ENCODE measurements at places on chromosomes 2 and 18.

- no peak for DNase-seq
Observed at GRCh38 chr18:48954886-48955819, 4.4 kb upstream of the SMAD7 start.

DNA sequence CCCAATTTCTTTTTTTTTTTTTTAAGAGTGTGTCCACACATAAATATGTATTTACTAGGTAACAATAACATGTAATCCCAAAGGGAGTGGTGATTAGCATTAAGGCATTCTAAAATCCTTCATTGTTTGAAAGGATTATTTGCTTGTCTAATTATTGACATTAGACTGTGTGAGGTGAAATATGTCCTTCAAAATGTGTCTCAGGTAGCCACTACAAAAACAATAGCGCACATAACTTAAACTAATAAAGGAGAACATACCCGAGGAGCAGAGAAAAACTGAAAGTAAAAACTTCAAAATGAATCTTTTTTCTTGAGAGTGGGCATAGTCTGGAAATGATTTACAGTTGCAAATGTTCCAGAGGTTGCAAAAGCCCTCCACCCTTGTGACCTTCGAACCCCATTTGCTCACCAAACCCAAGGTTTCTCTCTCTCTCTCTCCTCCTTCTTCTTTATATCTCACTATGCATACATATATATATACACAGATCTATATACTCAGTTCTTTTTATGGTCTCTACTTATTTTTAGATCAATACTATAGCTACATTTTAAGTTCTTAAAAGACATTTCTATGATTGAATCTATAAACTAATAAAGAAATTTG lies 24.4 kb upstream of the FRZB start:
- no peak for DNase-seq

- DNase-seq, result no peak
Observed at GRCh38 chr2:28663359-28663758, 88.3 kb upstream of the PPP1CB start.

GRCh38 chr18:58989184-58989759 lies 124.6 kb downstream of the ZNF532 start:
- DNase-seq, result no peak

DNA sequence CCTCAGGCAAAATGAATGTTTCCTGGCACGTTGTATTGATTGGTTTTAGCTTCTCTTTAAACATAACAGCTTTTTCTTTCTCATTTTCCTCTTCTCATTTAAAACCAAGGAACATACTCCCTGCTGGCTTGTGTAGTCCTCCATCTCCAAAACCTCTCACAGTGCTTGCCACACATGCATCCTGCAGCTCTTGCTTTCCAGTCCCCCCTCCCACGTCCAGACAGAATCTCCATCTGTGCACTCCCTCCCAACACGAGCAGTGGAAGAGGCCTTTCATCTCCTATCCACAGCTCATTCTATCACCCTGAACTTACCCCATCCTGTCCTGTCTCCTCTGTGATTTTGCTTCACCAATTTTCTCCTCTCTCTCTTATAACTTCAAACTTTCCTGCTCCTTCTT lies 99.6 kb upstream of the THSD7B start:
- DNase-seq, result no peak

DNA sequence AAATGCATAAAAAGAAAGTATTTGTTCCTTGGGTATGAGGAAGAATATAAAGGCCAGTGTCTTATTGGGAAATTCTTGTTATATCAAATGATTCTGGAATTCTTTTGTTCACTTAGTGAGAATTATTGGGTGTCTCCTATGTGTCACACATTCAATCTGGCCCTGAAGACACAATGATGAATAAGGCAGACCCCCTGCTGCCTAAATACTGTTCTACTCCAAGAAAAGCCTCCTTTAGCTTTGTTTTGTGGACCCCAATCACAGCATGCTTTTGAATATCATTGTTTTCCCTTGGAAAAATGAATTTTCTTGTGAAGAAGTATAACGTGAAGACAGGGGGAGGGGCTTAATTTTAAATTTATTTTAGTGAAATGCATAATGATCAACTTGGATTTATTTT lies 682.4 kb downstream of the LRRTM4 start:
- DNase-seq, result no peak

DNA sequence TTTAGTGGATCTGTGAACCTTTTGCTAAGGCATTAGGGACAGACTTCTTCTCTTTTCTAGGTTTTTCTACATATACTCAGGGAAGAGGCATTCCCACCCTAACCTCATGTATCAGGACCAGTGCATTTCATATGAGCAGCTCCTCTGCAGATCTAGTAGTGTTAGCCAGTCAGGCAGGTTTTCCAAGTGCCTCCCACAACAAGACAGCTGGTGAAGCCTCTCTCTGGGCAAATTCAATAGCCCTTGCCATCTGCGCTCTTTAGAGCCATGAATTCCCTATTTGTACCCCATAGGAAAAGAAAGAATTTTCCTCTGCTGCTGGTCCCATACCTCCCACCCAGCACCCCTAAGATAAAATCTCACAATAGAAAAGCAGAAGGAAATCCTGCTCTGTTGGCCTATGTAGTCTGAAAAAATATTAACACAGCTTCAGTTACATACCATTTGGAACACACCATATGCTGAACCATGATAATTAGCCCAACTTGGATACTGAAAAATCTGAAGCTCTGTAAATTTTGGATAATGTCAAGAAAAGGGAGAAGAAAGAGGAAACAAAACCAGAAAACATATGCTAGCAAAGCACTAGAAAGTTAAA lies 1354.6 kb upstream of the NRXN1 start:
- DNase-seq, result no peak

DNA sequence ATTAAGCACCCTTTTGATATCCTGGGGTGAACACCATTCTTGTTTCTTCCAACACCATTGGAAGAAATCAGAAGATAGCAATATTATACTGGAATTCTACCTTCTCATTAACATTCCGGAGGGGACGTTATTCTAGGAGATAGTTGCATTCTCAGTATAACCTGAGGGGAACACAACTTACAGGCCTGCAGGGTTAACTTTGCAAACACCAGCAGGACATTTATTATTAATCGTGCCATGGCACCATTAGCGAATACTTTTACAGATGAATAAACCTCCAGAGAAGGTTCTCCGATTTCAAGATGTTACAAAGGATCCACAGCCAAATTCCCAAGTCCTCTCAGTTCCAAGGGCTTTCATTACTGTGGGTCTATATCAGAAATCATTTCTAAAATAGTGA lies 109.0 kb downstream of the DHRS9 start:
- no peak for DNase-seq

DNA sequence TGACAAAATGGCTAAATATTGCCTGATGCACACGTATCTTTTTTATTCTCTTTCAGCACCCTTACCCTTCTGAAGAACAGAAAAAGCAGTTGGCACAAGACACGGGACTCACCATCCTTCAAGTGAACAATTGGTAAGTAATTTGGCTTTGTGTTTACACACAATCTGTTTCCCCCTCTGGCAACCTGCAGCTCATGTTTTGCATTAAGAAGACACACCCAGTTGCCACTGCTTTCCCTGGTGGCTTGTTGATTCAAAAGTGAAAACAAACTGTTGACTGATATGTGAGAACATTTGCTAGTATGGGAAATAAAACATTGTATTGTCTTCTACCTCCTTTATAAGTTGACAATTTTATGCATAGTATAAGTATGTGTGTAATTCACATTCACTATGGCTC lies 113.0 kb downstream of the MEIS1 start:
- DNase-seq, result no peak

- DNase-seq, result no peak
Observed at GRCh38 chr2:55103046-55103445, 52.8 kb upstream of the RTN4 start.

DNA sequence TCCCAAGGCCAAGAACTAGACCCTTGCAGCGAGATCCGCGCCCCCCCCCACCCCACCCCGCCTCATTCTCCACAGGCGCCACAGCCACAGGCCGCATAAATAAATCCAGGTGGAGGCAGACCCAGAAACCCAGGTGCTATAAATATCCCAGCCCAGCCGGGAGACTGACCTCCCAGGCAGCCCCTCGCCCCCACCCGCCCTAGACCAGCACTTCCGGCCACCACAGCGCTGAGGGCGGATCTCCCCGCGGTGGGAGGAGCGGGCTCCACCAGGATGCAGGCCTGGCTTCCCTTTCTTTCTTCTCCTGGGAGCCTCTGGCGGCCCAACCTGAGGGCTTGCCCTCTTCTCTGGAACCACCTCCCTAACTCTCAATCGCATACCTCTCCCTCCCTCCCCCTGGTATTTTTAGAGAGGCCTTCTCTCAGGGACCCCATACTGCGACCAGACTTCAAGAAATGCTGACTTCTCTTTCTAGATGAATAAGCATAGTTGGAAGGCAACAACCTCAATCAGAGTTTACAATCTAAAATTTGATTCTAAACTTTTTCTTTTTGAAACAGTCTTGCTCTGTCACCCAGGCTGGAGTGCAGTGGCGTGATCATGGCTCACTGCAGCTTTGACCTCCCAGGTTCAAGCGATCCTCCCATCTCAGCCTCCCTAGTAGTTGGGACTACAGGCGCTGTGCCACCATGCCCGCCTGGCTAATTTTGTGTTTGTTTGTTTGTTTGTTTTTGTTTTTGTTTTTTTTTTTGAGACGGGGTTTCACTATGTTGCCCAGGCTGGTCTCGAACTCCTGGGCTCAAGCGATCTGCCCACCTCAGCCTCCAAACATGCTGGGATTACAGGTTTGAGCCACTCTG lies 55.0 kb downstream of the PKDCC start:
- peak; percentile 67 for DNase-seq

DNA sequence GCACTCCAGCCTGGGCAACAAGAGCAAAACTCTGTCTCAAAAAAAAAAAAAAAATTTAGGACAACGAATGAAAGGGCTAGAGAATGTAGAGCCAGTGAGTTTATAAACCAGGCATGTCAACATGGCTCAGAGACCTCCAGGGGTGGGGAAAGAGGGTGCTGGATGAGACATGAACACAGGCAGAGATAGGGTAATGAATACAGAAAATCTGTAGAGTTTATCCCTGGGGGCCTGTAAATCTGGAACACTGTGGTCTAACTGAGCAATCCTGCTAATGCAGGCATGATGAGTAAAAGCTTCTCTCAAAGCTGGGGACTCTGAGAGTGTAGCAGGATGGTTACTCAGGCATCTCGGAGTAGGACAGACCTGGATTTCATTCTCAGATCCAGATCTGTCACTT lies 59.2 kb upstream of the IGFBP2 start:
- no peak for DNase-seq

DNA sequence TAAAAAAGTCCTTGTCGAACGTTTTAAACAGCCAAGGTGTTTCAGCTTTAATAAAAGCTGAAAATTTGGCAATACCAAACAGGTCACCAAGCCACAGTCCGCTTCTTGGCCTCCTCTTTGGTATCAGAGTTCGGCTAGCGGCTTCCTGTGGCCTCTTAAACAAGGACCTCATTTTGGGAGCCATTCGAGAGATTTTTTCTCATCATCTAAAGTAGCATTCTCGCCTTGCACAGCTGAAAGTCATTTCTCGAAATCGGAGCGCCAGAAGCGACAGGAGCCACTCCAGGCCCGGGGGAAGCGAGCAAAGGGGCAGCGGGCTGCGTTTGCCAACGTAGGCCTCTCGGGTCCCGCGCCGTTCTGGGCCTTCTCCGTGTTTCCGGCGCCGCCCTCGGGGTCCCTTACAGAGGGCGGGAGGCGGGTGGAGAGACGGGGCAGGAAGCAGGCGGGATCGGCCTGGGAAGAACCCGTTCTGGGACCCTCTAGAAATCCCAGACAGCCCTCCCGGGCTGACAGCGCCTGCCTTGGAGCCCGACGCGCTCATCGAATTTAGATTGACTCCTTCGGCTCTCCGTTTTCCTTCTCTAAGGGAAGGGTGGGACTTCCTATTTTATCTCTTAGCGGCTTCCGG lies 522 bp upstream of the ZNF407 start:
- DNase-seq, result peak; percentile 87

DNA sequence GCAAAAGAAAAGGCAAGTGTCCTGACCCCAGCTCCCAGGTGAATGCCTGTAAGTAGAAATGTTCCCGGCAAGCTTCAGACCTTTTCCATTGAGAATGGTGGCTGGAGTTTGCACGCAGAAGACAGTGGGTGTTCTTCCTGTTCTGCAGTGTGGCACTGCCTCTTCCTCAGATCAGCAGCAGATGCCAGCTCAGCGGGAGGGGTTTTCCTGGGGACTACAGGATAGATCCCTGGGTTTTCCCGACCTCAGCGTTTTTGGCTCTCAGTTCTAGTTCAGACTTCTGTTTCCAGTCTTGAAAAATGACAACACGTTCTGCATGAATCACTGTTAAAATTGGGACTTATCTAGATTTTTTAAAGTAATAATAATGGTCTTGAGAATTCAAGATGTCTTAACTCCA lies 39.2 kb downstream of the GRHL1 start:
- no peak for DNase-seq

- DNase-seq, result no peak
Observed at GRCh38 chr18:245282-245847, 22.5 kb downstream of the THOC1 start.

DNA sequence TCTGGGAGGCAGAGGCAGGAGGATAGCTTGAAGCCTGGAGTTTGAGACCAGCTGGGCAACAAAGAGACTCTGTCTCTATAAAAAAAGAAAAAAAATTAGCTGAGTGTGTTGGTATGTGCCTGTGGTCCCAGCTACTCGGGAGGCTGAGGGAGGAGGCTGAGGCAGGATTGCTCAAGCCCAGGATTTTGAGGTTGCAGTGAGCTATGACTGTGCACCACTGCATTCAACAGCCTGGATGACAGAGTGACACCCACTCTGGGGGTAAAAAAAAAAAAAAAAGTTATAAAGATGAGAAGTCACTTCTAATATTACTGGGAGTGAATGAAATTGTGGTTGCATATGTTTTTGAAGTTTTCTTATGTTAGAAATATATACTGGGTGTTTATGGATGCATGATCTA lies 71.6 kb downstream of the C2orf74 start:
- no peak for DNase-seq

GRCh38 chr2:219634171-219634940 lies 6.9 kb downstream of the SLC4A3 start:
- no peak for DNase-seq

- no peak for DNase-seq
Observed at GRCh38 chr2:5372141-5372540, 320.0 kb upstream of the SOX11 start.

DNA sequence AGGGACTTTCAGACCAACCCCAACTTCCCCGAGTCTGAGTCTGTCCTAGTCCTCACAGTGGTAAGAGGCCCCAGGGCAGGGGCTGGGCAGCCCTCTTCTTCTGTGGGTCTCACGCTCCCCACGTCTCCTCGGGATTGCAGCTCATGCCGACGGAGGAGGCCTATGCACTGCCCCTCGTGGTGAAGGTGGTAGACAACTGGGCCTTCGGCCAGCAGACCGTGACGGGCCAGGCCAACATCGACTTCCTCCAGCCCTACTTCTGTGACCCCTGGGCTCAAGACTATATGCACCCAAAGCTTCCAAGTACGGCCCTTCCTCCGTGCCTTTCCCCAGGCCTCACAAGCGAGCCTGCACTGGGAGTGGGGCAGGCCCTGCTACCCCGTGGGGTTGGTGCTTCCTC lies 44.3 kb downstream of the LMAN2L start:
- DNase-seq, result no peak

DNA sequence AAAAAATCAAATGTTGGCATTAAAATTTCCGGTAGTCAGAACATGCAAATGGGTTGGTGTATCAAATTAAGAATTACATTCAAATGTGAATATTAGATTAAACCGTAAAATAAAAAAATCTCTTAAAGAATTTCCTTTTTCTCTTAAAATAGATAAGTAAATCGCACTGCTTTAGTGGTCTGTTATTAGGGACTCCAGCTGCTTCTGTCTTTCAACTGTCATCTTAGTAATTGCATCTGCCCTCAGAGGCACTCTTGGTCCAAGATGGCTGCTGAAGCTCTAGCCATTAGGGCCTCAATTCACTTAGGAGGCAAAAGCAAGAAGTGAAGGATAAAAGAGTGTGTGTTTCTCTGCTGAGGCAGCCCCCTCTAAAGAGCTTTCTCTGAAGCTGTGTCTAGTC lies 132.4 kb downstream of the MGAT5 start:
- DNase-seq, result no peak

- no peak for DNase-seq
Observed at GRCh38 chr2:68901199-68901514, 30.0 kb upstream of the BMP10 start.

Data from GM06990 (cell line).